ENCODE measurements at places on chromosomes 12 and 14.

GRCh38 chr12:122005252-122005776, 16.4 kb upstream of the BCL7A start:
- no peak for DNase-seq

DNA sequence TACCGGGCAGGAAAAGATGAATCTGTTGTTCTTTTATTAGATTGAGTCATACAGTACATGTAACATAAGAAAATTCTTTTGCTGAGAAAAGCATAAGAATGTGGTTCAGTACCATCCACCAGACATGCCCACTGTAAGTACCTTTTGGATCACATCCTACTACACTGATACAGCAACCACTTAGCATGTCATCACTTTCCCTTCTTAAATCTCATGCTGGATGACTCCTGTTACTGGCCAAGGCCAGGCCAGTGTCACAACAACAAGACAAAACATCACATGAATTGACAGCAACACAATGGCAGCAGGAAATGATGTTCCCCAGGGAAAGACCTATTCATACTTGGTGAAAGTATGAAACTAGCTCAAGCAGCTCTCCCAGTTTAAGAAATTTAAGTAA, 46.4 kb downstream of the STXBP6 start:
- DNase-seq: no peak

DNA sequence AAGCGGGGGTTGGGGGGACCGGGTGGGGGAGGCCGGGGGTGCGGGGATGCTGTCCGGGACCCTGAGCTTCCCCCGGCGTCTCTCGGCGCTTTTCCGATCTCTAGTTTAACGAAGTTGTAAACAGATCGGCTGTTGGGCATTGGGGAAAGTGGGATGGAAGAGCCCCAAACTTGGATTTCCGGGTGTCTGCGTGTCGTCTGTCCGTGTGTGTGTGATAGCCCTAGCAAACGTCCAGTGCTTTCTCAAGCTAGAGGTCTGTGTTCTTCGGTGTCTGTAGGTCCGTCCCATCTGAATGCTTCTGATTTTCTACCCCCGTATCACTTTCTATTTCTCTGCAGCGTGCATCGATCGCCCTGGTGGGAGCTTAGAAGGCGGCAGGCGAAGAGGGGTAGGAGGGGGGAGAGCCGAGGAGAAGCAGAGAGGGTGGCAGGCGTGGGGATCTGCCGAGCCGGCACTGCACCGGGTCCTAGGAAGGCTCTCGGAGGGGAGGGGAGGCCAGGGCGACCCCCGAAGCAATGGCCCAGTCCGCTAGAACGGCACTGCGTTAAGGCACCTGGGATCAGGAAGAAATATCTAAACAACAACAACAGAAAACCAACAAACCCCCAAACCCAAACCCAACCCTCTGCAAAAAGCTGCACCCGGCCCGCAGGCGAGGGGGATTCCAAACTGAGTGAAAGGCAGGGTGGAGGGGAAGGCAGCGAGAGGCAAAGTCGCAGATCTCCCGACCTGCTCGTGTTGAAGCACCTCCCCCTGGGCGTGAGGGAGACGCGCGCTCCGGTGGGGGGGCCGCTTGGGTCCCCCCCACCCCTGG, 1.0 kb downstream of the KCNA1 start:
- DNase-seq: no peak

DNA sequence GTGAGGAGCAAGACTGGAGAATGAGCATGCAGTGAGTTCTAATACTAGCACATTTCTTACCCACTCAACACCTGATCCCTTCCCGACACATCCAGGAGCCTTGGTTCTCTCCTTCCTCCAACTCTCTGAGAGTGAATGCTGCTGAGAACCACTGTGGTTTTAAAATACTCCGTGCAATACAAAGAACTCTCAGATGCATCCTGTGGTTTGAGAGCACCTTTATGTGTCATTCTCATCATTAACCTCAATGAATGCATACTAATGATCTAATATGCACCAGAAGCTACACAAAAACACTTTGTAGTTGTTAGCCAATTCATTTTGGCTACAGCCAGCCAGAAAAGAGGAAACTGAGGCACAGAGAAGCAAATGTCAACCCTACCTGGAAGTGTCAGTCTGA, 87.6 kb downstream of the GALNT8 start:
- DNase-seq: no peak

- DNase-seq: no peak
These were observed 153.2 kb downstream of the SMOC1 start for GRCh38 chr14:70032447-70032846.

- DNase-seq: no peak
These were observed 4.5 kb downstream of the SLC11A2 start for GRCh38 chr12:51021694-51022093.

DNA sequence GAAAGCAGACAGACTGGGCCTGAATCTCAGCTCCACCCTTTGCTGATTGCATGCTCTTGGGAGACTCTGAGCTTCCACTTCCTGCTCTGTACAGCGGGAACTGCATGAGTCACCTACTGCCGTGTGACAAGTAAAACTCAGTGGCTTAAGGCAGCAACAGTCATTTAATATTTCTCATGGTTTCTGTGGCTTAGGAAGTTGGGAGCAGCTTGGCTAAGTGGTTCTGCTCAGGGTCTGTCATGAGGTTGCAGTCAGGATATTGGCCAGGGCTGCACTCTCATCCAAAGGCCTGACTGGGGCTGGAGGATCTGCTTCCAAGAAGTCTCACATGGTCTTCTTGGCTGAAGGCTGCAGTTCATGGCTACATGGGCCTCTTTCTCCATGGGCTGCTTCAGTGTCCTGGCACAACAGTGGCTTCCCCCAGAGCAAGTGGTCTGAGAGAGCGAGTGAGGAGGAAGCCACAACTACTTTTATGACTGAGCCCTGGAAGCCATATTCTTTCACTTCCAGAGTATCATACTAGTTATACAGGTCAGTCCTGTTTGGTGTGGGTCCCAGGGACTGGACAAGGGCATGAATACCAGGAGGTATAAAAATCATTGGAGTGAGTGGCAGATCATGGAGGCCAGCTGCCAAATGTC, 49.7 kb downstream of the FAM222A start:
- peak; percentile 68 for DNase-seq

DNA sequence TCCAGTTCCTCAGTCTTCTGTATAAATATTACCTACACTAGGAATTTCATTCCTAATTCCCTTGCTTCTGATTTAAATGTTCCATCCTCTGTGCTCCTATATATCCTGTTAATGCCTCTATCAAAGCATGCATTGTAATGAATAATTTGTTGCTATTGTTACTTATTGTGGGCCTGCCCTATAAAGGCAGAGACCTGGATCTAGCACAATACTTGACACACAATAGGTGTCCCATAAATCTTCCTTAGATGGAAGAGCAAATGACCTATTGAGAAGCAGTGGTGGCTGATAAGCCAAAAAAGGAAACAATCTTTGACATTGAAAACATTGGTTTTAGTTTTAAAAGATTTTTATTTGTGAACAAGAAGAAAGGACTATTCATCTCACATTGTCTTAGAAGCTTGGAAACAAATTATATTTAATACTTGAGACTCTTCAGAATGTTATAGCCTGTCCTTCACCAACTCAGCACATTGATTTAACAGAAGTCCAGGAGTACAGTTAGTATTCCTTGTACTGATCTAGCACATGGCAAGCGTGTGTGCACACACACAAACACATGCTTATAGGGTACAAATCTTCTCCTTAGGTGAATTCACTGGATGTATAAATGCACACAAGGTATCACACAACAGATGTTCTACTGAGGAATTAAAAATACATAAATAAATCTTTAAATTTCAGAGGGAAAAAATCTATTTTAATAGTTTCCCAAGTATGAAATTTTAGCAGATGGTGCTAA, 135.9 kb downstream of the DUSP6 start:
- no peak for DNase-seq

GRCh38 chr12:49889361-49890095, 14.2 kb downstream of the FAIM2 start:
- DNase-seq: no peak

DNA sequence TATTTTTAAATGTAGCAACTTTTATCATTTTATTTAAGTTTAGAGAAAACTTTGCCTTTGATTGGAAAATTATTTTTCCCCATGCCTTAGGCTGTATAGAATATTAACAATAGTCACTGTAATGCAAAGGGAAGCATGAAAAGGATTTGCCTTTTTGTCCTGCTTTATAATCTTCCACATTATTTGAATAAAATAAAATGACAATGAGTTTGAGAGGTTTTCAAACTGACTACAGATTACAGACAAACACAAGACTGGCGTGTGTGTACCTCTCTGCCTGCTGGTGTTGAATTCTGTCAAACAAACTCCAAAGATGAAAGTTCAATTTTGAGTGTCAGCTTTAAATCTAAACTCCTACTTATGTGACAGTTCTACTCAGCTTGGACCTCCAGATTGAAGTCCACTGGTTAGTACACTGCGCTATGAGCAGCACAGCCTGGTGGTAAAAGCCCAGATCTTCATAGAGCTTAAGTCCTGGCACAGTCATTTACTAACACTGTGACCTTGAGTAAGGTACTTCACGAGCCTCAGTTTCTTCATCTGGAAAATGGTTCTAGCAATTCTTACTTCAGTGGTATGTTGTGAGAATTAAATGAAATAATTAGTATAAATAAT, 98.3 kb upstream of the CPNE8 start:
- DNase-seq: no peak

- no peak for DNase-seq
These were observed 134.9 kb downstream of the DPF3 start for GRCh38 chr14:72758993-72759392.

- no peak for DNase-seq
These were observed 164.4 kb upstream of the PLXNC1 start for GRCh38 chr12:93984005-93984404.

GRCh38 chr12:24770821-24771220, 178.1 kb downstream of the BCAT1 start:
- no peak for DNase-seq

DNA sequence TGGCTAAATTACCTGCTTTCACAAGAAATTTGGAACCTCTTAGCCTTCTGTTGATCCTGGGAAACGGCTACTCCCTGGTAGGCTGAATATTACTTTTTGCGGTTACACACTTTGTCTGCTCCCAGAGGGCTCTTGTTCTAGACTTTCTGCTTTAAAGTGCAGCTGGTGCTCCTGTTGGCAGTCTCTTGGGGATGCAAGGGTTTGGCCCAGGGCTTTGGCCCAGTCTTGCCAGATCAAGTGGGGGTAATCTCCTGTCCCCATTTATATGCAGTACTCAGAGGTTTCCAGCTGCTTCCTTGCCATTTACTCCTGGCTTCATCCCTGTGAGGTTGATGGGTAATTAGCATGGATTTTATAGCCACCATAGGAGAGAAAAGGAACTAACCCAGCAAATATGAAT, 558.2 kb upstream of the MIS18BP1 start:
- no peak for DNase-seq

- no peak for DNase-seq
These were observed 406.9 kb upstream of the SOX5 start for GRCh38 chr12:24356240-24356804.

DNA sequence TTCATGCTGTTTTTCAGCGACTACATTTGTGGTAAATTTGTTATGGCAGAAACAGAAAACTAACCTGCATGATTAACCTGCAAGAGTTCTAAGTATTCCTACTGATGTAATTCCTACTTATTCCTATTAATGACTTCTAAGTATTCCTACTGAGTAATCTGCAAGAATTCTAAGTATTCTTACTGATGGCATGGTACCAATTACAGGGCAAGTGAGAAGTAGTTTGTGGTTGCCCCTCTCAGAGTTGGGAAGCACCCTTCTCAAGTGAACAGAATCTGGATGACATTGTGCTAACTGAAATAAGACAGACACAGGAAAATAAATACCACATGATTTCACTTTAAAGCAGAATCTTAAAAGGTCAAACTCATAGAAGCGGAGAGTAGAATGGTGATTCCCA, 100.9 kb upstream of the CPNE8 start:
- DNase-seq: no peak

DNA sequence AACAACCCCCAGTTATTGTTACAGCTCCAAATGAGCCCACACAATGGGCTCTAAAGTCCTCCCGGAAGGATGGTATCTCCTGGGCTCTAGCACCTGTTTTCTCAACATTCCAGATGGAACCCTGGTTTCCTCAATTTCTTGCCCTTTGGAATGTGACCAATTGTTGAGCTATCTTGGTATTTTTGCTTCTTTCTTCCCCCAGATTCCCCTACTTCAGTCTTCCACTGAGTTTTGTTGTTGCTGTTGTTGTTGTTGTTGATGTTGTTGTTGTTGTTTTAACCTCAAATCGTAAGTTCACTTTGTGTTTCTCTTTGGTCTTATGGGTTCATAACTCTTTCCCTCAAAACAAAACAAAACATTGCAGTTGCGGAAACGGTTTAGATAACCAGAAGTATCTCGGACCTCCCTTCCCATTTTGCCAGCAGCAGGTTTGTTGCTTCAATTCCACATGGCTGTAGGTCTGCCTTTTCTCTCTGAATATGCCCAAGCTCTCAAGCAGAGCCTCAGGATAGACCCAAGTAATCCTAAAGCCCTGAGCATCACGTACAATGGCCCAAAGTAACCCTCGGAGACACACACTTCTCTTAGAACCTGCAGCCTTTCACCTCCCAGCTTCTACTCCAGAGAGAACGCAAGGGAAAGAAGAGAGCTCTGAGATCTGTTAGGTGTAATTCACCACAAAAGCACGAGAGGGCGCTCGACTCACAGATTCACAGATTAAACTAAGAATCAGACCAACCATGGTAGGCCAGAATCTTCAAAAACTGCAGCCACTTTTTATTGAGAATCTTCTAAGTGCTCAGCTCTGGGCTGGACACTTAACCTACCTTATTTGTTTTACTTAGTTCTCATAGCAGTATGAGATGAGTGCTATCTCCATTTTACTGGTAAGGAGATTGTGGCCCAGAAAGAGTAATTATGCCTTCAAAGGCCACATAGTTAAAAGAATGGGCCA, 1.0 kb upstream of the DDX23 start:
- DNase-seq: peak; percentile 44

- no peak for DNase-seq
These were observed 249.2 kb upstream of the AMIGO2 start for GRCh38 chr12:47328831-47329545.

DNA sequence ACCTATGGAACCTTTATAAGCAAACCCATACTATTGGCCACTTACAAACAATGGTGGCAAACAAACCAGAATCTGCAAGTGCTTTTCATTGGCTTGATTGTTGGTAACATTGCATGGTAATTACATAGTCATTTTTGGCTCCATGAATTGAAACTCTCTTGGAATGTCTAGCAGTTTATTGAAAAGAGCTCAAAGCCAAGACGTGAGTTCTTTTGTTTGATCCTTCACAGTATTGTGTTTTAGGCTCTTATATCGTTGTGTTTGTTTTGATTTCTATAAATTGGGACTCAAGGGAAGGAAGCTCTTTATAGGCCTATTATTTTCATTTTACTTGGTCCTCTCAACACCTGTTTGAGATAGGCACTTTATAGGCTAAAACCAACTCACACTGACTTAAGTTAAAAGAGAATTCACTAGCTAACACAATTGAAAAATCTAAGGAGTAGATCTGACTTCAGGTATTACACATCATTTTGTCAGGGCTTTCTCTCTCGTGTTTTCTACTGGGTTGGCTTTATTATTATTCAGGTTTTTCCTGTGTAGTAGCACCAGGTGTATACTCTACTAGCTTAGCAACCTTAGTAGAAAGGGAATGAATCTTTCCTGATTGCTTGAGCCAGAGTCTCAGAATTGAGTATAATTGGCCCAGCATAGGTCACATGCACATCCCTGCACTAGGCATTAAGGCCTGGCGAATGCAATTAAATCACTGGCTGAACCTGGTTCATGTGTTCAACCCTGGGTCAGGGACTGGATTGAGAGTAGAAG, 341.4 kb downstream of the RAD51B start:
- no peak for DNase-seq
